ENCODE measurements at places on chromosomes 3 and 15. TPM values are rescaled to one million over a fixed set of nuclear protein-coding genes. Genes with fewer than 3 reads are reported as not detected.

The GOLGA8H gene
- not detected for total RNA-seq

GRCh38 chr3:39075910-39076309, 24.1 kb downstream of the WDR48 start:
- DNase-seq = no peak
- H3K4me1 ChIP-seq = no peaks in the 10 kb centered on the region
- peaks cover 97% of the 10 kb centered on the region for H3K36me3 ChIP-seq

- peaks cover 14% of the 10 kb centered on the region for H3K4me1 ChIP-seq
- no peaks in the 10 kb centered on the region for H3K36me3 ChIP-seq
- H3K27me3 ChIP-seq = no peaks in the 10 kb centered on the region
- no peak overlapping the region for H3K4me3 ChIP-seq
Measured at GRCh38 chr3:171758109-171758508, 52.2 kb downstream of the PLD1 start.

GRCh38 chr15:96330064-96330449, 443 bp upstream of the NR2F2 start:
- H3K27me3 ChIP-seq = no peaks in the 10 kb centered on the region
- H3K4me1 ChIP-seq = peaks cover 25% of the 10 kb centered on the region
- no peak for DNase-seq
- peak overlapping the region; percentile 80 for H3K4me3 ChIP-seq
- H3K36me3 ChIP-seq = peaks cover 15% of the 10 kb centered on the region
- H3K27ac ChIP-seq = peak overlapping the region; percentile 97

DNA sequence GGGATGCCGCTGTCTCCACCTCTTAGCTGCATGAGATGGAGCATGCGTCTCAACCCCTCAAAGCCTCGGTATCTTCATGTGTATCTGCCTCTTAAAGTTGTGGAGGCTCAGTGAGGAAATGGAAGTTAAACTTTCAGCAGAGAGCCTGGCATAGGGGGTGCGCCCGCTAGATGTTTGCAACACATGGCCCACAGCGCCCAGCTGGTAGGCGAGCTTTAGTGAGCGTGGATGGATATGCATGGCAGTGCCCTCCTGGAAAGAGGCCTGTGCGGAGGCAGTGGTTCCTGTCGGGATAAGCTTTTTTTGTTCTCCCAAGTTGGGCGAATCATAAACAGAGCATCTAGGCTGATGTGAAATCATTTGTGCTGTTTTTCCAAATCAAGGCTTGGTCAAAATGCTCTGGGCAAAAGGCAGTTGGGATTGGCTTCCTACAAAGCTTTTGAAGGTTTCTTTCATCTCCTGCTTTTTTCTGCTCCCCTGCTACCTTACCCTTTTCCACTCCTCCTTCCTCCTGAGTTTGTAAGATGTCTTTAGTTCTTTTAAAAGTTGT, 272.4 kb upstream of the TPM1 start:
- no peak for DNase-seq
- H3K4me3 ChIP-seq = no peak overlapping the region
- H3K27me3 ChIP-seq = no peaks in the 10 kb centered on the region

- DNase-seq = peak; percentile 18
- no peak overlapping the region for H3K4me3 ChIP-seq
- H3K27me3 ChIP-seq = no peaks in the 10 kb centered on the region
- H3K4me1 ChIP-seq = no peaks in the 10 kb centered on the region
- no peak overlapping the region for H3K27ac ChIP-seq
- H3K36me3 ChIP-seq = no peaks in the 10 kb centered on the region
Measured at GRCh38 chr3:182570946-182571594, 222.2 kb upstream of the ATP11B start.

The SIDT1 gene
- total RNA-seq = 26.3 TPM

The TRIM69 gene
- total RNA-seq = 2.5 TPM

- no peaks in the 10 kb centered on the region for H3K36me3 ChIP-seq
- no peak overlapping the region for H3K27ac ChIP-seq
- DNase-seq = no peak
- no peak overlapping the region for H3K4me3 ChIP-seq
Measured at GRCh38 chr3:156787926-156788663, 38.1 kb upstream of the LEKR1 start.

DNA sequence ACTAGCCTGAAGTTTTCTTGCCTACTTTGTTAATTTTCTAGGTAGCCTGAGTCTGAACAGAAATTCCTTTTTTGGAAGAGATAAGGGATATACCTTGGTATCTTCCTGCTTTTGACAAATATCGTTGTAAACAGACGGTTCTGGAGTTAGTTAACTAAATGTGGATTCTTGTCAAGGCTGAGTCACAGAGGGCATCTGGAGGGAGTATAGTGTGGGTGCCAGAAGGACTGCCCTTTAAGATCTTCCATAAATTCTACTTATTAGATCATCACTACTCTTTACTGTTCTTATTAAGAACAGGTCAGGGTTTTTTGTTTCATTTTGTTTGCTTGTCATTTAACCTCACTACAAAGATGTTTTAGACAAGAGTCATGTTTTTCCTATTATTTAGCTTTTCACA, 125.3 kb upstream of the SKOR1 start:
- H3K4me1 ChIP-seq = no peaks in the 10 kb centered on the region
- no peak overlapping the region for H3K27ac ChIP-seq
- peaks cover 15% of the 10 kb centered on the region for H3K36me3 ChIP-seq
- no peak overlapping the region for H3K4me3 ChIP-seq
- H3K27me3 ChIP-seq = no peaks in the 10 kb centered on the region
- DNase-seq = no peak

The RTP1 gene
- total RNA-seq = not detected

The LMAN1L gene
- not detected for total RNA-seq

- H3K36me3 ChIP-seq = no peaks in the 10 kb centered on the region
- no peaks in the 10 kb centered on the region for H3K4me1 ChIP-seq
- H3K4me3 ChIP-seq = no peak overlapping the region
- no peak for DNase-seq
- H3K27ac ChIP-seq = no peak overlapping the region
Measured at GRCh38 chr3:25566358-25566920, 98.3 kb downstream of the TOP2B start.

DNA sequence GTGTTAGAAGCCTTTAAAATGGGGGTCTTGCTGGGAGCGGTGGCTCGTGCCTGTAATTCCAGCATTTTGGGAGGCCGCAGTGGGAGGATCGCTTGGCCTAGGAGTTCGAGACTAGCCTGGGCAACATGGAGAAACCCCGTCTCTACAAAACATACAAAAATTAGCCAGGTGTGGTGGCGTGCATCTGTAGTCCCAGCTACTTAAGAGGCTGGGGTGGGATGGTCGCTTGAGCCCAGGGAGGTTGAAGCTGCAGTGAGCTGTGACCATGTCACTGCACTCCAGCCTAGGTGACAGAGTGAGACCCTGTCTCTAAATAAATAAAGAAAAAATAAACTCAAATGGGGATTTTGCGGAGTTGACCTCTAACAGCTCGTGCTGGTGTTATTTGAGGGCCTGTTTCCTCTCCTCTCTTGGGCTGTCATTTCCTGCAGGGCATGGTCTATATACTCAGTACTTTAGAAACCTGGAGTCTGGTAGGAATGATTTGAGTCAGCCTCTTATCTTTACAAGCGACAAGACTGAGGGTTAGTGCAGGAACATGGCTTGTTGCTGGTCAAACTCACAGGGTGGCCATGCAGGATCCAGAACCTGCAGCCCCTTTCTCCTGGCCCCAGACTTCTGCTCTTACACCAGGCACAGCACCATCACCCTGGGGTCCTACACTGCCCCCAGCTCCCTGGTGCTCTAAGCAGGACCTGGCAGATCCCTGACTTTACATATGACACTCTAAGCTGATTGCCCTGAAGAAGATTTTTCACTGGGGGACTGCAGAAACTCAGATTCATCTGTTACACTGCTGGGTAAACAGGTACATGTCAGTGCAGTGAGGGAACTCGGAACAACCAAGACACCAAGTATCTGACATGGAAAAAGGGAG, 15.1 kb downstream of the EHD4 start:
- H3K27ac ChIP-seq = peak overlapping the region; percentile 48
- H3K36me3 ChIP-seq = peaks cover 16% of the 10 kb centered on the region
- H3K4me1 ChIP-seq = peaks cover 45% of the 10 kb centered on the region
- DNase-seq = no peak
- no peaks in the 10 kb centered on the region for H3K27me3 ChIP-seq
- H3K4me3 ChIP-seq = no peak overlapping the region

The UBAP1L gene
- 2.2 TPM for total RNA-seq

The STRC gene
- total RNA-seq = 0.58 TPM

The STX19 gene
- not detected for total RNA-seq

The FHIT gene
- 10.6 TPM for total RNA-seq

The CLRN1 gene
- total RNA-seq = not detected

The CA12 gene
- total RNA-seq = 14.3 TPM

The TM4SF18 gene
- total RNA-seq = 2.0 TPM

The BMF gene
- total RNA-seq = 2.2 TPM

DNA sequence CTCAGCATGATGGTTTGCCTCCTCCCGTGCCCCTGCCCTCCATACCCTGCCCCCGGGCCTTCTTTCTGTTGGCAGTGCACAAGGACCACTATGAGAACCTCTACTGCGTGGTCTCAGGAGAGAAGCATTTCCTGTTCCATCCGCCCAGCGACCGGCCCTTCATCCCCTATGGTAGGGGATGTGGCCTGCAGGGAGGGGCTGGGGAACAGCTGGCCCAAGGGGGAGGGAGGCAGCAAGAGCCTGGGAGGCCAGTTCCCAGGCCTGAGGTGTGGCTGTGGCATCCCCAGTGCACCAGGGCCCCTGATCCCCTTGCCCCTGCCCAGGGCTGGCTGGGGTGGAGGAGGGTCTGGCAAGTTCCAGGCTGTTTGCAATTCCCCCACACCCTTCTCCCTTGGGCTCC, 2.6 kb upstream of the PLA2G4B start:
- H3K4me1 ChIP-seq = peaks cover 30% of the 10 kb centered on the region
- no peaks in the 10 kb centered on the region for H3K27me3 ChIP-seq
- H3K27ac ChIP-seq = no peak overlapping the region
- DNase-seq = no peak
- H3K4me3 ChIP-seq = no peak overlapping the region
- H3K36me3 ChIP-seq = peaks cover 11% of the 10 kb centered on the region

- no peak overlapping the region for H3K27ac ChIP-seq
- H3K27me3 ChIP-seq = no peaks in the 10 kb centered on the region
- peaks cover 20% of the 10 kb centered on the region for H3K4me1 ChIP-seq
Measured at GRCh38 chr3:108295421-108296175, 750 bp upstream of the HHLA2 start.

GRCh38 chr15:65688462-65688861, 66.7 kb downstream of the SLC24A1 start:
- H3K36me3 ChIP-seq = peaks cover 13% of the 10 kb centered on the region
- H3K4me3 ChIP-seq = no peak overlapping the region
- H3K27me3 ChIP-seq = no peaks in the 10 kb centered on the region
- DNase-seq = no peak

DNA sequence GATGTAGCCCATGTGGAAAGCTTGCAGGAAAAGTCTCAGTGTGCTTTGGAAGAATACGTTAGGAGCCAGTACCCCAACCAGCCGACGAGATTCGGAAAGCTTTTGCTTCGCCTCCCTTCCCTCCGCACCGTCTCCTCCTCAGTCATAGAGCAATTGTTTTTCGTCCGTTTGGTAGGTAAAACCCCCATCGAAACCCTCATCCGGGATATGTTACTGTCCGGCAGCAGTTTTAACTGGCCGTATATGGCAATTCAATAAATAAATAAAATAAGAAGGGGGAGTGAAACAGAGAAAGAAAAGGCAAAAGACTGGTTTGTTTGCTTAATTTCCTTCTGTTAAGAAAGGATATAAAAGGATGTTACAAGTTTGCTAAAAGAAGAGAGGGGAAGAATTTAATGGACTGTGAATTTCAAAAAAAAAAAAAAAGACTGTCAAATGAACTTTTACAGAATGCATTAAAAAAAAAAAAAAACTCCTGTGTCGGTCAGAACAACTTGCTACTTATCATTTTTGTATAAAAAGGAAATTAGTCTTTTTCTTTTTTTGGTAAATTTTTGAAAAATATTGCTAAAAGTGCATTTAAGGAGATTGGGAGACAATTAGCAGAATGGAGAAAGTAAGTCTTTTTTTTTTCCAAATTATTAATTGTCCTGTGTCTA, 7.0 kb downstream of the NR2F2 start:
- H3K27me3 ChIP-seq = no peaks in the 10 kb centered on the region
- H3K27ac ChIP-seq = peak overlapping the region; percentile 97
- peak overlapping the region; percentile 80 for H3K4me3 ChIP-seq
- peaks cover 12% of the 10 kb centered on the region for H3K4me1 ChIP-seq
- DNase-seq = peak; percentile 51
- peaks cover 26% of the 10 kb centered on the region for H3K36me3 ChIP-seq

DNA sequence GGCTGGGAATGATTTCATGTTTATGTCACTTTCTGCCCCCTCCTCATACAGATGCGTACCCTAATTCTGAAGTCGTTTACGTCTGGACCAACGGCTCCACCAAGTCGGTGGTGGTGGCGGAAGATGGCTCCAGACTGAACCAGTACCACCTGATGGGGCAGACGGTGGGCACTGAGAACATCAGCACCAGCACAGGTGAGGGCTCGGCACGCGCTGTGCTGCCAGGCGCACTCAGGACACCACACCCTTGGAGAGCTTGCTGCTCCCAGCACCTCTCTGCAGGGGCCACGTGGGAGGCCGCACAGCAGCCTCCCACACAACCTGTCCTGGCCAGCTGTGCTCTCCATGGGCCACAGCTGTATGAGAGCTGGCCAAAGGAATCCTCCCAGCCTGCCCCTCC, 33.8 kb upstream of the GABRG3 start:
- no peak for DNase-seq
- H3K4me3 ChIP-seq = no peak overlapping the region
- H3K27ac ChIP-seq = no peak overlapping the region
- H3K36me3 ChIP-seq = no peaks in the 10 kb centered on the region

- no peak overlapping the region for H3K27ac ChIP-seq
- no peaks in the 10 kb centered on the region for H3K4me1 ChIP-seq
- H3K27me3 ChIP-seq = no peaks in the 10 kb centered on the region
- DNase-seq = no peak
Measured at GRCh38 chr3:186759231-186759930, 24.0 kb upstream of the EIF4A2 start.

DNA sequence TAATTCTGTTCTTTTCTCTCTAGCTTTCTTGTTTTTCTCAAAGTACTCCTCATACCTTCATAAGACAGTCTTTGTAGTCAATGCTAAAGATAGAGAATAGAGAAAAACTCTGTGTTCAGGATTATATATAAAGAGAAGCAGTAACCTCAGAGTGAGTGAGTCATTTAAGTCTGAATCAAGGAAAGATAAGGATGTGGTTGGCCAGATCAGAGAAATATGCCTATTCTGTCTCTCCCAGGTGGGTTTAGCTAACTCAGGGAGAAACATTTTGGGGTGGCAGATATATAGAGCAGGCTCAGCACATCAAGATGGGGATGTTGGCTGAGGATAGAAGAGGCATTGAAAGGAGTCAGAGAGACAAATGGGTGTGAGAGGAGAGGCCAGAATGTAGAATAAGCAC, 31.4 kb downstream of the GTF2E1 start:
- no peaks in the 10 kb centered on the region for H3K27me3 ChIP-seq
- H3K4me3 ChIP-seq = no peak overlapping the region
- peaks cover 62% of the 10 kb centered on the region for H3K36me3 ChIP-seq
- no peaks in the 10 kb centered on the region for H3K4me1 ChIP-seq
- no peak overlapping the region for H3K27ac ChIP-seq

DNA sequence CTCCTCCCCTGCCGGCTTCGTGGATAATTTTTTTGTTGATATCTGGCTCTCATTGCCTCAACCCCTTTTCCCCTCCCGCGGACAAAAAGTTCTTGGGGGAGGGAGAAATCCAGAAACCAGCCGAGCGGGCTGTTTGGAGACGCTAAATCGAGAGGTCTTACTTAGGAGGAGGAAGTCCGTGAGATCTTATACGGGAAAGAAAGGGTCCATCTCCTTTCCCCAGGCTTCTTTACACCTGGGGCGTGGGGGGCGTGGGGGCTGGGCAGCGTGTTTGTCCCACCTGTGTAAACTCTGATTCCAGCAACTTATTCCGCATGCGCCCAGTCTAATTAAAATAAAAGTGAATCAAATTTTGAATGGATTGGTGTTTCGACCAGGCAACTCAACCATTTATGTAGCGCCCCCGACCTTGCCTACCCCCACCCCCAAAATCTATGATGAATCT, 364 bp upstream of the CADPS start:
- H3K4me1 ChIP-seq = peaks cover 22% of the 10 kb centered on the region
- H3K27me3 ChIP-seq = peaks cover 13% of the 10 kb centered on the region
- H3K27ac ChIP-seq = no peak overlapping the region
- no peak for DNase-seq
- H3K36me3 ChIP-seq = no peaks in the 10 kb centered on the region

Data from stomach (tissue), 19 donors.